ENCODE measurements at places on chromosomes 16 and 17. TPM values are rescaled to one million over a fixed set of nuclear protein-coding genes. Genes with fewer than 3 reads are reported as not detected.

Gene SLC38A8
- 0.42 TPM for total RNA-seq

Gene CLEC18A
- total RNA-seq: 1.0 TPM

Gene PRSS21
- total RNA-seq: 1.0 TPM

Gene GCGR
- 20.7 TPM for total RNA-seq

Gene TMEM238L
- not detected for total RNA-seq

DNA sequence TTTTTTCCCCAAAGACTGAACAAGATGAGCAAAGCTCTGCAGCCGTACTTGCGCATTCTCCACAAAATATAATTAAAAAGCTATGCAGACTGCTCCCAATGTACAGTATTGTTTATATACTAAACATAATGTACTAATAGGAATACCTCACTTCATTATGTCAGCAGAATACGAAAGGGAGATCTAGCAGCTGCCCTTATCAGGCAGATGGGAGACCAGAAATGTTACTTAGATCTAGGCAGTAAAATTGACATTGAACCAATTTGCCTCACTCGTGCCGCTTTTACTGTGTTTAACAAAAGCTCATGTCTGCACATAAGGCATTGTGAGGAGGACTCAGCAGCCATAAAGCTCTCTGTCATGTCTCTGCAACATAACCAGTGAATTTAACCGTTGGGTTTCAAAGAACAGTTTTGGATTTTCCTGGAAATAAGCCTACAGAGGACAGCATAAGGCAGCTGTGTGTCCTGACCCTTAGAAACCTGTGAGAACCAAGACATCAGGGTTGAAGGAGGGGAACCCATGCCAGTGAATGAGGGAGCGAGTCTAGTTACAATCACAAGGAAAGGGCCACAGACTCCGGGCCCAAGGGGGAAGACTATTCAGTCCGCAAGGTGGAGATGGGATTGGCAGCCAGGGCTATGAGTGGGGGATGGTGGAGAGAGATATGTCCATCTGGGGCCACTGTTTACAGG, 71.4 kb downstream of the GNAO1 start:
- DNase-seq: no peak

DNA sequence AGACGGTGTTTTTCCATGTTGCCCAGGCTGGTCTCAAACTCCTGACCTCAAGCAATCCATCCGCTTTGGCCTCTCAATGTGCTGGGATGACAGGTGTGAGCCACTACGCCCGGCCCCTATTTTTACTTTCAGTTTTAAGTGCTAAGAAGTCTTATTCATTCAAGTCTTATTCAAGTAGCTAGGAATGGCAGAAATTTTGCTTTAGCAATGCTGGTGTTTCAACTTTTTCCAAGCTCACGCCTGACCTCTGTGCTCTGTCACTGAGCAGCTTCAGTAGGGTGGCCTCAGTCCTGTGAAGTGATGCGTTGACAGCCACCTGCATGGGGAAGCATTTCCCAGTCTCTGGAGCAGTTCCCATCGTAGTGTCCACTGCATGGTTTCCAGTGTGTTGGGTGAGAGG, 12.9 kb downstream of the ZNF750 start:
- no peak for DNase-seq

- peak; percentile 87 for DNase-seq
These were observed 224.0 kb upstream of the TNRC6C start for GRCh38 chr17:77734371-77735080.

- peak; percentile 50 for DNase-seq
These were observed 1.5 kb upstream of the ZNF207 start for GRCh38 chr17:32348483-32348800.

DNA sequence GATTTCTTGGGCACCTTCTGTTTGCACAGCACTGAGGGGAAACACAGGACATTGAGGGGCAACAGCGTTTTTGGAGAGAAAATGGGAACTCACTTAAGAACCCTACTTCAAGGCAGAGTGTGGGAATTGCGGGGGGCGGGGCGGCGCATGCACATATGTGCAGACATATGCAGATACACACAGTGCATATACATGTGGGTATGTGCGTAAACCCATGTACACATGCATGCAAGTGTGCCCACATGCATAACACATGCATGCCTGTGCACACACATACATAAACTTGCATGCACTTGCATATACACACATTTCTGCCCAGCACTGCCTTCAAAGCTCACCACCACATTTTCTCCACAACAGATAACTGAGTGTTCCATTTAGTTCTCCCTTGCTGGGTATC, 32.4 kb downstream of the NLRC5 start:
- DNase-seq: no peak

DNA sequence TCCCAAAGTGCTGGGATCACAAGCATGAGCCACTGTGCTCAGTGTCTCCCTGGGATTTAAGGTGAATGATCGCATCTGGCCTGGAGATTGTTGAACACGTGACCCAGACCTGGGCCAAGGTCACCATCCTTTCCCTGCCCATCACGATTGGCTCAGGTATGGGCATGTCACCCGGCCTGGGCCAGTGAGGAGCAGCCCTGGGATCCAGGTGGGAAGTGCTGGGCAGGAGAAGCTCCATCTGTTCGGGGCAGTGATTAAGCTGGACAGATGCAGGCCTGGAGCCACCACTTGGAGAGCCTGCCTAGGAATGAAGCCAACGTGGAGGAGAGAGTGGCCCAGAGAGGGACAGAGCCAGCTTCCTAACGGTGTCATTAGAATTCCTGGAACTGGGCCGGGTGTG, 6.8 kb downstream of the LAT start:
- DNase-seq: no peak

- DNase-seq: no peak
These were observed 631.3 kb upstream of the CA10 start for GRCh38 chr17:52789829-52790228.

DNA sequence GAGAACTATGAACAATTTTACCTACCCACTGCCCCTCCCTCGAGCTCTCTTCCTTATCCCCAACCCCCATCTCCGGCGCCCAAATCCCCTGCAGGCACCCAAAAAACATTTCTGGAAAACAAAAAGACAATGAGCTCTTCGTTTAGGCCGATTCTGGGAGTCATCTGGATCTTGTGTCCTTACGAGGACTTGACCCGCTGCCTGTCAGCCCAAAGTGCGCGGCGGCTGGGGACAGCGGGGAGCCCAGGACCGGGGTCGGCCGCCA, 524 bp downstream of the STRADA start:
- no peak for DNase-seq

DNA sequence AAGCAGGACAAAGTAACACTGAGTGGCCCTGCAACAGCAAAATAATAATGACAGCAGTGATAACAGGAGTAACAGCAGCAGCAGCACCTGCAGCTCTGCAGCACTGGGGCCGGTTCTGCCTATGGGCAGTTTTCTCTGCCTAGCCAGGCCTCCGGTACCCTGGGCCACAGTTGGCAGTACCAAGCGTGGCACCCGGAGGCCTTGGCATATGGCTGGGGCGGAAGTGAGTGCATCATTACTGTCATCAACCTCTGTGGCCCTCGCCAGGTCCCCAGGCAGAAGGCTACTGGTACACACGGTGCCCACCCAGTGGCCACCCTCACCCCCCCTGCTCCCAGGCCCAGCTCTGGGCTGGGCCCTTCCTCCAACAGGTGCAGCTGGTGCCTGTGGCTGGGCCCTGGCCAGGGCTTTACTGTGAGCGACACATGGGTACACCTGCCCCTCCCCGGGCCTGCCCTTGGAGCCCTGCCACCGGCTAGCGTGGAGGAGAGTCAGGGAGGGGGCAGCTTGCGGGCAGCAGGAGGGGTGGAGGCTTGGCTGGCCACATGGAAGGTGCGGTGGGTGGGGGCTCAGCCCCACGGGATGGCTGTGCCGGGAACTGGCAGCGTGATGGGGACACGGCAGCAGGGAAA, 3.0 kb downstream of the KCNJ12 start:
- DNase-seq: no peak

DNA sequence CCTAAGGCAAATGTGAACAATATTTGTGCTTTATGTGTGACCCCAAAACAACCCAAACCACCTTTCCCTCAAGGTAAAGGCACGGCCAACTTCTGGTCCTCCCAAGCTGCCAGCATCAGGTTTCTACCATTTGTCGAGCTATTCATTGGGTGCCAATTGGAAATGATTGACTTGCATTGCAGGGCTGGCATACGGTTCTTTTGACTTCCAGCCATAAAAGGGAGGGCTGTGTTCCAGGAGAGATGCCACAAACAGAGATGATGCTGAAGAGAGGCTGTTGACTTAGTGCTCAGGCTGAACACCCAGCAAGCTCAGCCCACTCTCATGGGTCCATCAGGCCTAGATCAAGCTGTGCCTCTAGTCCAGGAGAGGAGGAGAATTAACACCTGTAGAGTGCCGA, 252.4 kb downstream of the GRIN2A start:
- no peak for DNase-seq

GRCh38 chr17:43211480-43212402, at the start of gene TMEM106A:
Gene TMEM106A, plus strand, starts transcription at chr17:43211875. Its CDS starts 1,167 bp downstream, at chr17:43213042.
- DNase-seq: peak; percentile 76
